Fibroblast of skin of right quadriceps (primary cell): ENCODE measurements at places on chromosomes 13 and 19.

DNA sequence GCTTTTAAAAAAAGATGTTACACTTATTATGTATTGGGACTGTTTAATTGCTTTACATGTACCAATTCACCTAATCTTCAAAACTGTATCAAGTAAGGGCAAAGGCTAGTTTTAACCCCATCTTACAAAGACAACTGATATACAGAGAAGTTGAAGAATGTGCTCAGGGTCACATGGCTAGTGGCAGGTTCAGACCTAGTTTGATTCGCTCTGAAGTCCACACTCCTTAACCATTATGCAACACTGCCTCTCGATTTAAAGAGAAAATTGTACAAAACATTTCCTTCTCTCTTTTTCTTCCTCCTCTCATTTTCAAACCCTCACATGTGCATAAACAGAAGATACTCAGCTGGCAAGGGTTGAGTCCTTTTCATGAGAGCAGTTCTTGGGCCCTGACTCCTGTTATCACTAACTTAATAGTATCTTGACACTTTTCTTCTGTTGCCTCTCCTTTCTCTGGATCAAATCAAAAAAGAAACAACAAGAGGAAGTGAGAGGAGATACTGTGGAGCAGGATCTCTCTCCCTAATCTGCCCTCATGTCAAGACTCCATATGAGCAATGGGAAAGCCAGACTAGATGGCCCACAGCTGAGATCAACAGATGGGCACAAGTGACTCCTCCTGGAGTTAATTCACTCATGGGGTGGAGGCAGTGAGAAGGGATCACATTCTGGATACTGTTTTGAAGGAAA lies 19.0 kb upstream of the N4BP2L1 start:
- no peak for DNase-seq

- DNase-seq, result peak; percentile 93
Observed at GRCh38 chr13:110301606-110302553, 5.1 kb downstream of the COL4A1 start.

GRCh38 chr13:28864544-28864943 lies 44.4 kb downstream of the MTUS2 start:
- DNase-seq, result no peak

DNA sequence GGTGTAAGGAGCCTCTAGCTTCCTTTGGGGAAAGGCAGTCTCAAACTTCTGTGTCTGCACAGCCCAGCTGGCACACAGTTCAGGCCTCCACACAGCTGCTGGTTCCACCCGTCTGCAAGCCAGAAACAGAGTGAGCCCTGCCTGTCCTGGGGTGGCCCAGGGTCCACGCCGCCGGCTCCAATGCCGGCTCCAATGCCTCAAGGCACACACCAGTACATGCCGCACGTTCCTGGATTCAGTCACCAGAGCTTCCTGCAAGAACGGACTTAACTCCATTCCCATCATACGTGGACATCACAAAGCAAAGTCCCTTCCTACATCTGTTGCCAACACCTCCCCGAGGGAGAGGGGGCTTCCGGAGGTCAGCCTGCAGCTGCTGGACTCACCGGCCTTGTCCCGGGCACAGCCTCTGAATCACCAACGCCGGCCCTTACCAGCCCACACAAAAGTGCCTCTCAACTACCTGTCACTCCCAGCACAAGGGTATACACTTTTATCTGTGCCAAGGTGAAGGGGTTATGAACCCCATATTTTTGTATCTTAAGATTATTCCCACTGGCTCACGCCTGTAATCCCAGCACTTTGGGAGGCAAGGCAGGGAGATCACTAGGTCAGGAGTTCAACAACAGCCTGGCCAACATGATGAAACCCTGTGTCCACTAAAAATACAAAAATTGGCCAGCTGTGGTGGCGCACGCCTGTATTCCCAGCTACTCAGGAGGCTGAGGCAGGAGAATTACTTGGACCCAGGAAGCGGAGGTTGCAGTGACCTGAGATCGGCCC lies 8.5 kb downstream of the SH3GL1 start:
- DNase-seq, result no peak

GRCh38 chr19:10971107-10971726 lies 10.4 kb downstream of the SMARCA4 start:
- no peak for DNase-seq

DNA sequence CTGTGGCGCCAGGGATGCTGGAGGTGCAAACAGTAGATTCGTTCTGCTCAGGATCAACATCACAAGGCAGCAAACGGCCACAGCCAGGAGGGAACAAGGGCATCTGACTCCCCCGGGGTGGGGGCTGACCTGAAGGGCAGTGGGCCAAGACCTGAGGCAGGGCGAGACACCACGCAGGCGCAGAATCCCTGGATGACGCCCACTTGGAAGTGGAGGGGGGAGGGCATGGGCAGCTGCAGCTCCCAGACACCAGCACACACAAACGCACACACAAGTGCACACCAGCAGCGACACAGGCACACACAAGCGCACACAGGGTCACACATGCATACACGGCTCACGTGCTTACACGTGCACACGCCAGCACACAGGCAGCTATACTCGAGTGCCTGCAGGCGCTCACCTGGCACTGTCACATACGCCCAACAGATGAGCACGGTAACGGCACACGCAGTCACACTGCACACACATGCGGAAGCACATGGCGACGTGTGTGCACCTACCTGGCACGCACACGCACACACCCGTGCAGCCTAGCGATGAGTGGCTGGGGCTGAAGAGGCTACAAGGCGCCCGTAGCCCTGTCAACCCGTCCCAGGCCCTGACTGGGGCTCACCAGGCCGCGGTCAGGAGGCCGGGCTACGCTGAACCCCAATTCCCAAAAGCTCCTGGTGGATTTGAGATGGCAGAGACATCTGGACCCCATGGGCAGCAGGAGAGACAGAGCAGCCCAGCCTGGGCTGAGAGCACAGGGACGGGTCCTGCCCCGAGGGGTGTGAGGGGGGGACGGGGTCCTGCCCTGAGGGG lies 5.5 kb downstream of the C2CD4C start:
- no peak for DNase-seq

GRCh38 chr19:47228168-47228936 lies 2.6 kb downstream of the BBC3 start:
- no peak for DNase-seq

GRCh38 chr13:81488021-81488420 lies 1147.1 kb upstream of the SPRY2 start:
- no peak for DNase-seq

- DNase-seq, result no peak
Observed at GRCh38 chr13:94607056-94607455, 5.4 kb downstream of the GPR180 start.

DNA sequence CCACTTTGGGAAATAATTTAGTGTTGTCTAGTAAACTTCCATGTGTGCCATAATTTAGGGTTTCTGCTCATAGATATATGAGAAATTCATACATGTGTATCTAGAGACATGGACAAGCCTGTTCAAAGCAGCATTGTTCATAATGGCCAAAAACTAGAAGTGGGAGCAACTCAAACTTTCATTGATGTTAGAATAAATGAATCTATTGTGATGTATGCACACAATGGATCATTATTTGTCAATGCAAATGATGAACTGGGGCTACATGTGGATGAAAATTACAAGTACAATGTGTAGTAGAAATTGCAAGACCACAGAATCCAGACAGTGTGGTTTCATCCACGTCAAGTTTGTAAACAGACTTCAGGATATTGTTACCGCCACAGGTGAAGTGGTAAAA lies 284.7 kb downstream of the SLC7A1 start:
- no peak for DNase-seq

DNA sequence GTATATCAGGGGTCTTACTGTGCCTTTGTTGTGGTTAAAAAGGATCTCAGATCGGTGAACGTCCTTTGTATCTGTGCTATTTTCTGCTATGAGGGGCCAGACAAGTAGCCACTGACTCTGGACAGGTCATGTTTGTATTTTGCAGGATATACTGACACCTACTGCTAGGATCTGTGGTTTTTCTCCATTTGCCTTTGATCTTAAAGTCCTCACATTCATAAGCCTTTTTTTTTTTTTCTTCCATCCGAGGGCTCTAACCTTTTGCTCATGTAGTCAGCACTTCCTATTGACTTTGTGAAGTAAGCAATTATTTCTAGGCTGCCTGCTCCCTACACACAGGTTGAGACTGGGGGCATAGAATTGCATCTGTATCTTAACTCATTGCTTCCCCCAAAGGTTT lies 106.2 kb downstream of the SLITRK5 start:
- DNase-seq, result no peak

- no peak for DNase-seq
Observed at GRCh38 chr19:17949956-17950309, 17.0 kb upstream of the KCNN1 start.

- no peak for DNase-seq
Observed at GRCh38 chr19:2236064-2236313, 140 bp downstream of the PLEKHJ1 start.

DNA sequence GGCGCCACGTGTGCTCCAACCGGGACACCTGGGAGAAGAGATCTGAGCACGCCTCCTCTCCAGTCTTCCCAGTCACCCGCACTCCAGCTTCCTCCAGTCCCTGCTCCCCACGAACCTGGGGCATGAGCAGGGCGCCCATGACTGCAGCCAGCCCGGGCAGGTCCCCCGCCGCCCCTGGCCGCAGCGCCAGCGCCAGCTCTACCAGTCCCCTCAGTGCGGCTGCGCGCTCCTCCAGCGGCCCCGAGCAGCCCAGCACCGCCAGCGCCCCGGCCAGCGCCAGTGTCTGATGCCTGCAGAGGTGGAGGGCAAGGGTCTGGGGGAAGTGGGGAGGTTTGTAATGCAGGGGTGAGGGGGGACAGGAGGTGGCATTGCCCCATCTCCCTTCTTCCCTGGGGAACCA lies 13.1 kb downstream of the SH2D3A start:
- DNase-seq, result no peak

DNA sequence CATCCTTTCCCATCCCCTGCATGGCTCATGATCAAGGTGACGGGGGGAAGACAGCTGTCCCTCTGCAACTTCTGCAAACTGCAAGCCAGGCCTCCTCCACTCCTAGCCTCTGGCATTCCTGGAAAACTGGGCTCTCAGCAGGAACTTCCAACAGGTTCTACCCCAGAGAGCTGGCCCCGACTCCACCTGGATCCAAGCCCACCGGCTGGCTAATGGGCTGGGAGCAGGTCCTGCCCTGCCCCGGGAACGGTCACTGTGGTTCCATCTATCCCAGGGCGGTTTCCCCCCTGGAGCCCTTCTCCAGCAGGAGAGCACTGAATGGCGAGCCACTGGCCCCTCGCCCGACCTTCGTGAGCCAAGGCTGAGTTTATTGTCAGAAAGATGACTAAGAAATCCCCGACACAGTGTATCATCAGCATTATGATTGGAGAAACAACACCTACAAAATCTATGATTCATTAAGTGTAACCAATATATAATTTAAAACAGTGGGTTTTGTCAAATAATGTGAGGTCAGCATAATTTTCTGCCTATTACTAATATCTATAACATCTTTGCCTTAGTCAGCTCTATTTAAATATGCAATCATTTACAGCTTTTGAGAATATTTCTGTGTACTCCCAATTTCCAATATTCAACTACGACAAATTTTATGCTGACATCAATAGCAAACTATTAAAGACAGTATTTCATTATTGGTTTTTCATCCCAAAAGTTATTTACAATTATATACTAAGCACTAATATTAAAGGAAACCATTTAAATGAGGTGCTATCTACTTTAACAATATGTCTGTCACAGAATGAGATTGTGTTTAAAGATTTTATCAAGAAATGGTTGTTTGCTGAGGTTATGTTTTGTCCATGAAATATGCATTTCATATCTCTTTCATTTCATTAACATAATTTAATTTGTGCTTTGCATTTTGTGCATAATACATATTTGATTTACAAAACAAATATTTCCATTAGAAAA lies 133.0 kb downstream of the URI1 start:
- peak; percentile 3 for DNase-seq

- DNase-seq, result no peak
Observed at GRCh38 chr19:57002710-57003109, 117.1 kb upstream of the USP29 start.

GRCh38 chr13:30774214-30774730 lies 38.9 kb downstream of the ALOX5AP start:
- no peak for DNase-seq

GRCh38 chr13:33845572-33846302 lies 27.8 kb downstream of the RFC3 start:
- DNase-seq, result no peak

- no peak for DNase-seq
Observed at GRCh38 chr19:40762754-40763470, 11.9 kb downstream of the SNRPA start.

- no peak for DNase-seq
Observed at GRCh38 chr13:20716951-20717350, 13.5 kb downstream of the IL17D start.

DNA sequence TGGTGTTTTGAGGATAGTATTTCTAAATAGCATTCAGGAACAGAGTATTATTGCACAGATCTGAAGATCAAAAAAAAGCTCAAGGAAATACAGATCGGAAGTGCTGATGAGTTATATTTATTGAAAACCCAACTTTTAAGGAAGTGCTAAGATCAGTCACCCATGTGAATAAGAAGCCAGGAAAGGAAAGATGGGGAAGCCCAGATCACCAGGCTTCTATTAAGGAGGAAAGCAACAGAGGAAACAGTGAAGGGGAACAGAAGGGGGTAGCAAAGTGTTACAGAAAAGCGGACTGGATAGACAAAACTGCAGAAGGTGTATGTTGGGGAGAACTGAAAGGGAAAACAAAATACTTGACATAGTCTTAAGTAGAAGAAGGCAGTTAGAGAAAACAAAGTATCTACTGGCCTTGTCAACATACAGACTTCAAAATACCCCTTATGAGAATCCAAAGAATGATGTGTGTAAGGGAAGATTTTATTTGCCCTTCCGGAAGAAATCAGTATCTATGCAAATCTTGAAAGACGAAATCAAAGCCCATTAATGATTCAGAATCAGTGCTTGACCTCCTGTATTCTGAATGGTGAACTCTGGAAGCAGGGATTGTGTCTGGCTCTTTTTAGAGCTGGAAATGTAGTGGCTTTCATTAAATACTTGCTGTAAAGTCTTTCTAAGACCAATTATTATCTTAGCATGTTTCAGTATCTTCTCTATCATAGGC lies 12.1 kb downstream of the UFM1 start:
- DNase-seq, result no peak

DNA sequence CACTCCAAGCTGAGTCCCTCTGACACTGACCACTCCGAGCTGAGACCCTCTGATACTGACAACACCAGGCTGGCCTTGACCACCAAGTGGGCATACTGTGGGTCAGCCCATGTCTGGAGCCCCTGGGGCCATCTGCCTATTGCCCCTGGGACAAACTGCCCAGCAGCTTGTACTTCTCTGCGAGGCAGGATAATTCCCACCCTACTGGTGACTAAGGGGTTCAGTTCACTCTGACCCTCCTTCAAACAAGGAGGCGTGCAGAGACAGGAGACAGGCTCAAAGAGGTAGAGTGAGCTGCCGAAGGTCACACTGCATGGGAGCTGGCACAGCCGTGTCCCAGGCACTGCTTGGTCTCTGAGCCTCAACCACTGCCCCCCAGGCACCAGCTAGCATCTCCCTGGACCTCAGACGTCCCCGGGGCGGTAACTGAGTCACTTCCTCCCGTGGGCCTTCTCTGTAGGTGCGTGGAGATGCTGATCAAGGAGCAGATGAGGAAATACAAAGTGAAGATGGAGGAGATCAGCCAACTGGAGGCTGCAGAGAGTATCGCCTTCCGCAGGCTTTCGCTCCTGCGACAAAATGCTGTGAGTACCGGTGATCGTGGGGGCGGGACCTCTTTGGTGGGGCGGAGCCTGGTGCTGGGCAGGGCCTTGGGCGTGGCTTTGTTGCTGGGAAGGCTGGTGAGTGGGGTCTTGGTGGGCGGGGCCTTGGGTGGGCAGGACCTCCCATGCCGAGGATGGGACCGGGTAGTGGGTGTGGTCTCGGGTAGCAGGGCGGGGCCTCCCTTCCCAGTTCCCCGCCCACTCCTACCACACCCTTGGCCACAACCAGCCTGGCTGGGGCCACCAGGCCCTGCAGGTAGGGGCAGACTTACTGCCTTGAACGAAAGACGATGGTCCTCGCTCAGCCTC lies 5.8 kb upstream of the USE1 start:
- DNase-seq, result peak; percentile 44
